ENCODE measurements at places on chromosomes 16 and 17.

DNA sequence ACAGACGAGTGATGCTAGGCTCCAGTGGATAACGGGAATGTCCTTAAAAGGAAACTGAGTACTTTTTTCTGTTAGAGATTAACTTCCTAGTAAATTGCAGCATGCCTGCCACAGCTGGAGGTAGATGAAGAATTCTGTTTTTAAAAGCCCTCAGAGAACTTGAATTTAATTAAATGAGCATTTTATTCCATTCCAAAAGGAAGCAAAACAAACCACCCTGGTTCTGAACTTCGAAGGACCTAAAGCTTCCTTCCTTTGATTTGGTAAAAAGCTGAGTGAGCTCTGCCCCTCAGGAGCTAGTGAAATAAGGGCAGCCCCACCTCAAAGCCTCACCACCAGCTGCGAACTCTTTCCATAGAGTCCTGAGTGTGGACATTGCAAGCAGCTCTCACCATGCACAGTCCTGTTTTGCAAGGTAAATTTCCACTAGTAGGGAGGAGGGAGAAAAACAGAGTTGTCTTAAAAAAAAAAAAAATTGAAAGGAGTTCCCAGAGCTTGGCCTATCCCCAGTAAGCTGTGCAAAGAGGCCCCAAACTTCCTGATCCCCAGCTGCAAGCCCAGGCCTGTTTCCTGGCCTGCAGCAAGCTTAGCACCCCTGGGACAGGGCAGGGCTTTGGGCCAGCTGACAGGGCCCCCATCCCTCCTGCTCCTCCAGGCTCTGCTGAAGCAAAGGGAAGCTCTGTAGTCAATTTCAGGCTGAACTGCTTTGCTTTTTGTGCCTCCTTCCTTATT, 11.2 kb downstream of the CHD9NB start:
- DNase-seq: peak; percentile 67

DNA sequence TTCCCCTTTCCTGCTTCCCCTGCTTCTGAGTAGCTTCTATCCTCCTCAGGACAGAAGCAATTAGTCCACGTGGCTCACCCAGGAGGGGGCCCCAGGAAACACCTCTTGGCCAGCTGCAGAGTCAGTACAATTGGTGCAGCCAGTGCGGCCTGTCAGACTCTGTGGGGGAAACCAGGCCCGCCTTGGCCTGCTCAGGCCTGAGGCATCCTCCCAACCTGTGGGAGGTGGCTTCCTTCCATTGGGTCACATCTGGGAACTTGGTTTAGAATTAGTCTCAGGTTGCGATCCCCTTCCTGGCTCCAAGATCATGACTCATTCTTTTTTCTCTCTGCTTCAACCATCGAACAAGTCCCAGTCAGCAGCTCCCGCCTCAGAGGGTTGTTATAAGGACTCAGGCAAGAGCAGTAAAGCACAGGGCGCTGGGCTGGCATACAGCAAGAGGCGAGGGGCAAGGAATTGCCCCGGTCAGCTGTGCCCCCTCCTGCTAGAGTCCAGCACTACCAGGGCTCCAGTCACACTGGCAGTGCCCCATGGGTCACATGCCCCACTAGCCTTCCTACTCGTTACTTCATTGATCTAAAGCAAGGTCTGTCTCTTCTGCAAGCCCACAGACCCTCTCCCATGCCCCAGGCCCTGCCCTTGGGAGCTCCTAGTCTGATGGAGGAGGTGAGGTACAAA, 8.1 kb upstream of the EPX start:
- no peak for DNase-seq

DNA sequence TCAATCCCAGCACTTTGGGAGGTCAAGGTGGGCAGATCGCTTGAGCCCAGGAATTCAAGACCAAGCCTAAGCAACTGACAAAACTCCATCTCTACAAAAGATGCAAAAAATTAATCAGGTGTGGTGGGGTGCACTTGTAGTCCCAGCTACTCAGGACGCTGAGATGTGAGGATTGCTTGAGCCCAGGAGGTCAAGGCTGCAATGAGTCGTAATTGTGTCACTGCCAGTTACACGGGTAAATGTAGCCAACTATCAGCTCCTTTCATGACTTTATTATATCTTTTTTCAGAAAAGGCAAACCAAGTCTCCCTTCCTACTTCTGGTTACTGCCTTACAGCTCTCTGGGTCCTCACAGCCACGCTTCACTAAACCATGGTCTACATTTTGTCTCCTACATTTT, 4.0 kb downstream of the SDF2 start:
- DNase-seq: no peak

GRCh38 chr17:47812146-47812920, 9.3 kb downstream of the OSBPL7 start:
- no peak for DNase-seq

DNA sequence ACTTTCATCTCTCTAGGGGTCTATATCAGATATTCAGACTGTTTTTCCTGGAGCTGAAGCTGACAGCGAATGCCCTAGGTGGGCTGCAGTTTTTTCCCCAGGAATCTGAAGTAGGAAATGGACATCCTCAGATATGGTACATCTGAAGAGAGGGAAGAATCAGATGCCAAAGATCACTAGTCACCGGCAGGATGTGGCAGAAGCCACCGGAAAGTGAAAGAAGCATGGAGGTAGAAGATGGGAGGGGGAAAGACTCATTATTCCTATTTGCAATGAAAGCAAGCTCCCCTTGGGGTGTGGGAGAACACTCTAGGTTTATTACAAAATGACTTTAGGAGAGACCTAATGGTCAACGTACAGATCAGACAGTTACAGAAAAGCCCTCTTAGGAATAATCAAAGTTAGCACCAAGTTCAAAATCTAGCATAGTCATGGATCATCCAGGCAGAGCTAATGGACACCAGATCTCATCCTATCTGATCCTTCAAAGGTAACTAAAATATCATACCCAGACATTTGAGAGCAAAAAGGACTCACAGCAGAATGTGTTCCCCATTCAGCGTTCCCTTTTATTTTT, 110.7 kb downstream of the HS3ST3A1 start:
- no peak for DNase-seq

- no peak for DNase-seq
Observed at GRCh38 chr16:80962879-80963278, 43.8 kb downstream of the CMC2 start.

DNA sequence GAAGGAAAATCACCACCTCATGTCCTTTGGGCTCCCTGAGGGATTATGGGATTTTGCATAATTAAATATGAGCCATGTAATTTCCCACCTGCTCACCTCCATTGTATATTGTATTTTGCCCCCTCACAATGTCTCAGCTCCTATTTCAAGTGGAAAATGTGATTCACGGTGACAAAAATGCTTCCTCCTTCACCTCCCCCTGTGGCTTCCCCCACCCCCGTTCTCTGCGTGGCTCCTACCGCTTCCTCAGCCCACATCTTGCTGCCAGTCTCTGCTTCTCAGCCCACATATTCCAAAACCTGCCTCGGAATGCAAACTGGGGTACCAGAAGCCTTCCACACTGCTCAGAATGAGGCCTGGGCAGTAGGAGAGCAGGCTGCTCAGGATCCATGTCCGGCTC, 394.5 kb upstream of the C16orf82 start:
- DNase-seq: no peak

- no peak for DNase-seq
Observed at GRCh38 chr16:72552654-72553053, 380.7 kb upstream of the PMFBP1 start.

DNA sequence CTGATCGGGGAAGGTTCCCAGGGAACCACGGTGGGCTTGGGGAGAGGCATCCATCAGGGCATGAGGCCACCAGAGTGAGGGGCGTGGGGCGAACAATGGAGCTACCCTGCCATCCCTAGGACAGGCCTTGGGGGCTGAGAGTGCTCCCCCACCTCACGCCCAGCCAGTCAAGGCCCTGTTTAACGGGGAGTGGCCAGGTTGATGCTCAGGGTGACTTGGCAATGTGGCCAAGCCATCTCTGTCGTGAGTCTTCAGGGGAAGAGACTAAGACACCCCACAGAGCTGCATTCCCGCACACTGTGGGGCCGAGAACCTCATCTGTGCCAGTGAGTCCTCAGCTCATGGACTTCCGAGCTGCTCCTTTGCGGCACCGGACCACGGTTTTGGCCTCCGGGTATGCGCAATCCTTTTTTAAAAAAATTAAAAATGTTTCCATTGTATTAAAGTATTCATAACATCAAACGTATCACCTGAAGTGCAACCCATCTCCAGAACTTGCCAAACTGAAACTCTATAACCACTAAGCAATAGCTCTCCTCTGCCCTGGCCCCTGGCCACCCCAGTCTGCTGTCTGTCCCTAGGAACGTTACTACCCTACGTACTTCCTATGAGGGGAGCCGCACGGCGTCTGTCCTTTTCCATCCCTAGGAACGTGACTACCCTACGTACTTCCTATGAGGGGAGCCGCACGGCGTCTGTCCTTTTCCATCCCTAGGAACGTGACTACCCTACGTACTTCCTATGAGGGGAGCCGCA, 71.8 kb upstream of the DOC2B start:
- DNase-seq: no peak

DNA sequence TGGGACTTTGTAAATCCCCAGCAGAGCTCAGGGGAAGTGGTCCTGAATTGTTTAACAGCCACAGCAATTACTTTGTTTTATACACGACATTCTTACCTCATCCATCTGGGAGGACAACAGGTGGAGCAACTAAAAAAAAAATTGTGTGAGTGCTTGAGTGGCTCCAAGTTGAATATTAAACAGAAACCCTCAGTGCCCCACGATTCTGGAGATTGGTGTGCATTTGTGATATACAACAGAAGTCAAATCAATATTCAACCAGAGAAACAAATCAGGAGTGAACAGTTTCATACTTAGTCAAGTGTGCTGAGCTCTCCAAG, 204.8 kb downstream of the HAPSTR1 start:
- no peak for DNase-seq

DNA sequence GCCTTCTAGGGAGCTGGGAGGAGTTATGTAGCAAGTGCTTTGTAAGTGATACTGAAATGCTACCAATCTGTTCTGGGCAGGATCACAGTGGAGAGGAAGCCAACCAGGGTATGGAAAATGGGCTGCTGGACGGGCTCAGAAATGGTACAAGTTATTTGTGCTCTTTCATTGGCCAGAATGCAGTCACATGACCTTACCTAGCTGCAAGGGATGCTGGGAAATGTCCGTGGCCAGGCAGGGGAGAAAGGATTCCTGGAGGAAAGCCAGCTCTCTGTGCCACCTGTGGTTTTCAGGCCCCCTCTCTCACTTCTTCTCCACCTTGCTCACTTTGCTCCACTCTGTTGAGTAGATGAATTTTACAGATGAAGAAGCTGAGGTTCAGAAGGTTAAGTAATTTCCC, 4.8 kb downstream of the EEF2K start:
- no peak for DNase-seq

GRCh38 chr17:77491921-77492445, 351.2 kb downstream of the SEC14L1 start:
- DNase-seq: no peak

- no peak for DNase-seq
Observed at GRCh38 chr16:49822649-49823370, 33.1 kb downstream of the ZNF423 start.

DNA sequence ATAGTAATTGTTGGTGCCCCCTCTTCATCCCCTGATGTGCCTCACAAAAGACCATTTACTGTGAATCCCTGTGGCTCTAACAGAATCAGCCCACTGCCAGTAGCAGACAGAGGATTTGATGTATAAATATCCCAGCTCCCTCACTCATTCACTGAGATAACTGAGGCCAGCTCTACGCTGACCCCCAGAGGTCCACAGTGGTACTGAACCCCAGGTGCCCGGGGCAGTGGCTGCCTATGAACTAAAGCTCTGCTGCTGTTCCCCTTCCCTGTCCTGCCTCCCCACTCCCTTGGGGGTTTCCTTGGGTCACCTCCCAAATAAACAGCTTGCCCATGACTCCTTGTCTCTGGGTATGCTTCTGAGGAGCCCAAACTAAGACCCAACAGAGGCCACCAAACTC, 295.8 kb downstream of the FOXL1 start:
- peak; percentile 68 for DNase-seq

DNA sequence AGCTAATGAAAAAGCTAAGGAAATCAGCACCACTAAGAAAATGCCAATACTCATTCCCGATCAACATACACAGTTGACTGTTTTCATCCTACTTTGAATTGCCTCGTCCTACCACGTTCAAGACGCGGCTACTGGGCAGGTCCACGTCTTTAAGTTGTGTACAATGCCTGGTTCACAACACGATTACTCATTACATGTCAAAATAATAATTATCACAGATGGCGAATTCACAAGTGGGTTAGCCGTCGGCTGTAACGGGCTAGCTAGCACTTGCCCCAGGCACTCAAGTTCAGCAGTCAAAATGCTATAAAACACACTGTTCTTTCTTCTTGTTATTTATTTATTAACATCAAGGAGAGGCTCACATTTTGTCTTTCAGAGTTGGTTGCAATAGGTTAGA, 124.2 kb downstream of the ZFHX3 start:
- no peak for DNase-seq

DNA sequence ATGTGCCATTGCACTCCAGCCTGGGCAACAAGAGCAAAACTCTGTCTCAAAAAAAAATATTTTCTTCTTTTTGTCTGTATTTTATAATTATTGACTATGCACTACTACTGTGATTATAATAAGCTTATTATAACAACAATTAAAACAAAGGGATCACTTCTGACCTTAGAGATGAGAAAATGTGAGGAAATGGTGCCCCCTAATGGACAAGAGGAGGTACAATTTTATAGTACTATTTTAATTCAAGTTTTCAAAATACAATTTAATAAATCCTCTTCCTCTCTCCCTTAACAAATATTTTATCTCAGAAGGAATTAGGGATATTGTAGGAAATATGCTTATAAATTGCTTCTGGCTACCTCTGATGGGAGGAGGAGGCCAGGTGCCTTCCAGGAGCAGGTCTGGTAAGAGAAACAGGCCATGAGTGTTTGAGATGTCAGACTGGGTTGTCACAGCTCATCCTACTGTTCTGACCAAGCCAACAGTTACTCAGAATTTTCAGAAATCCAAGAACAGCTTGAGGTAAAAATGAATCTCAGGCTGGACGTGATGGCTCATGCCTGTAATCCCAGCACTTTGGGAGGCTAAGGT, 14.0 kb downstream of the VPS53 start:
- DNase-seq: peak; percentile 64

DNA sequence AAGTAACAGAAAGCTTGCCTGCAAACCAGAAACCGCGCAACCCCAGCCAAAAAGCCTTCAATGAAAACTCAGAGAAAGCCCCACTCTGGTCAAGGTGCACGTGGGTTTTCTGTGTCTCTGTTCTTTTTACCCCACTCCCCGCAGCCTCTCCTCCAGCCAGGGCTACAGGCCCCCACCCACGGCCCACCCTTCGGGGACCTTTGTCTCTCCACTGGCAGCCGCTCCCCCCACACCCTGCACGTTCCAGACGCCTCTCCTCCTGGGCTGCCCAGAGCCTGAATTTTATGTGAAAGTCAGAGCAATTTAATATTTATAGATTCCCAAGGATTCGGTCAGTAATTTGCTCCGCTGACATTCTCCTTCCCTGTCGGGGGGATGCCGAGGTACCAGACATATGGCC, 24.2 kb downstream of the MRM3 start:
- no peak for DNase-seq

All from GM03348 (cell line).